ENCODE measurements at places on chromosomes 6 and 20. TPM values are rescaled to one million over a fixed set of nuclear protein-coding genes. Genes with fewer than 3 reads are reported as not detected.

- DNase-seq, result no peak
Measured at GRCh38 chr20:9506280-9506821, 8.0 kb upstream of the LAMP5 start.

DNA sequence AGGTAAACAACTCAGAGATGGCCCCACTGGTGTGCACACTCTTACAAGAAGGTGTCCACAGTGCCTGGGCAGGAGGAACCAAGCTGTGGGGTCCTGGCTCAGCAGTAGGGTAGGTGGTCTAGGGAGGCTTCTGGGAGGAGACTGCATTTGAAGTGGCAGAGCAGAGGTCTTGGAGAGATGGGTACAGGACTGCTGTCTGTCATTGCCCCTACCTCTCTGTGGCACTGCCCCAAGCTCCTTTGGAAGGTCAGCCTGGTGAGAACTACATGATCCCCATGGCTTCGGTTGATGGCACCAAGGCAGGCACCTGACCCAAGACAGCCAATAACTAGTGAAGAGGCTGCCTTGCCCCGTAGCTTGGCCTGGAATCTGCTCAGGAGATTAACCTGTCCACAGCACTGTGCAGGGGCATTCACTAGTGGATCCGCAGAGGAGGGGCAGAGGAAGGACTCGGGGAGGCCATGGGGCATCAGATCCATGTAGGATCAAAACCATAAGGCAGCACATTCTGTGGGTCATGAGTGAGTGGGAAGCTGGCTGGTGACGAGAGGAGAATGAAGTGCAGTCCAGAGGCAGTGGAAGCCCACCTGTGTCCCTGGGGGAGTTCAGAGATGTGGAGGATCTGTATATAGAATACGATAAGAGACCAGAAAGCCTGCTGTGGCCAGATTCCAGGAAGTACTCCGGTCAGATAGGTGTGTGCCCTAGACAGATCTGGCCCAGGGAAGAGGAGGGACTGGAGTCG, 162.0 kb downstream of the GRM4 start:
- no peak for DNase-seq

DNA sequence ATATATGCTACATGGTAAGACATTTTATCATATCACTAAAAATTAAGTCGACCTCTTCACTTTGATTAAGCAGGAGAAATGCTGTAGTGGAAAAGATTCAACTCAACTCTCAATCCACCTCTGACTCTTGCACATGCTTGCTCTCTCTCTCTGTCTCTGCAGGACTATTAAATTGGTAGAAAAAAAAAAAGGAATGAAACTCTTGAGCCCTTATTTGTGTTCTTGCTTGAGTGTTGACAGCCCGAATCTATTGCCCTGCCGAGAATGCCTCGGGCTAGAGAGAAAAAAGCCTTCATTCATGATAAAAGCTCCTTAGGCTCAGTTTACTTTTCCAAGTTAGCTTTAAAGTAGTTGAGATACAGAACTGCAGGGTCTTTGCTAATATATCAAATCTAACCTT, 722.2 kb downstream of the PRKN start:
- DNase-seq, result no peak

- DNase-seq, result no peak
Measured at GRCh38 chr20:1299522-1299921, 29.4 kb downstream of the SDCBP2 start.

GRCh38 chr6:74066168-74066871, 370.3 kb downstream of the CD109 start:
- DNase-seq, result peak; percentile 29

DNA sequence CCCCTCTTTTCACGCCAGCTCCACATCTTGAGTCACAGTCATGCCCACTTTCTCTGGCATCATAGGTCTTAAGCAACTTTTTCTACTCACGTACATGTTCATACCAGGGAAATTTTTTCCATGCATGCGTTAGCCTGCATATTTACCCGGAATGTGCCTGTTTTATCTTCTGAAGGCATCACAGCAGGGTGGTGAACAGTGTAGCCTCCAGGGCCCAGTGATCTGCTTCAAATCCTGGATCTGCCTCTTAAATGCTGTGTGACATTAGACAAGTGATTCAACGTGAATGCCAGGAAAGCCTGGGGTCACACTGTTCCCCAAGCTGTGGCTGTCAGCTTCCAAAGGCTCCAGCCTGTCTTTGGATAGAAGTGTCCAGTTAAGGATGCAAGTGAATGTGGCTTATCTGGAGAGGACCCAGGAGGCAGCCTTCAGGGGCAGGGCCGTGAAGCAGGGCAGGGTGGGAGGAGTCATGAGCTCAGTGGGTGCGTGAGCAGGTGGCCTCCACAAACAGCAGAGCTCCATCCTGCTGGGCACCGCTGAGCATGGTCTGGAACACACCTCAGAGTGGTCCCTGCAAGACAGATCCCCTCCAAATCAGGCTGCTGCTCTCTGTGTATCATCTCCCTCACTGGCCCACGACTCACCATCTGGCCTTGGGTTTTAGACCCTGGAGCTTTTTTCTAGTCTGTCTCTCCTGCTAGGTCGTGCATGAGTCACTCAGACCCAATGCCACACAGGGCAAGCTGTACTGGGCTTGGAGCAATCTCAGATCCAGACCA, 30.4 kb upstream of the CD93 start:
- DNase-seq, result peak; percentile 28

DNA sequence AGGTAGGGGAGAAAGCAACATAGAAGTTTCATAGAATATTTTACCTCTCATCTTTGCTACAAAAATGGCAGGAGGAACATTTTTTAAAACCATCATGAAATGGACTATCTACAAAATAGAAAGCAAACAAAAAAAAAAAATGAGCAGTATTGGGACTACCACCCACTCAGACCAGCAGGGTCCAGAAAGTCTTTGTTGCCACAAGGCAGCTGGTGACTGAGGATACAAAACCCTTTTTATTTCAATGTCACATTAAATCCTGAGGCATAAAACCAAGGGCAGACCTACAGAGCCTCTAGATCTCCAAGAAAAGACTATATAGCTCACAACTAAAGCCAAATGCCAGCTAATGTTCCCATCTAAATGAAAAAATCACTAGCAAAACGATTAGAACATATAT, 282.2 kb downstream of the PTPRK start:
- no peak for DNase-seq

GRCh38 chr6:48084201-48084600, 26.8 kb downstream of the PTCHD4 start:
- no peak for DNase-seq

DNA sequence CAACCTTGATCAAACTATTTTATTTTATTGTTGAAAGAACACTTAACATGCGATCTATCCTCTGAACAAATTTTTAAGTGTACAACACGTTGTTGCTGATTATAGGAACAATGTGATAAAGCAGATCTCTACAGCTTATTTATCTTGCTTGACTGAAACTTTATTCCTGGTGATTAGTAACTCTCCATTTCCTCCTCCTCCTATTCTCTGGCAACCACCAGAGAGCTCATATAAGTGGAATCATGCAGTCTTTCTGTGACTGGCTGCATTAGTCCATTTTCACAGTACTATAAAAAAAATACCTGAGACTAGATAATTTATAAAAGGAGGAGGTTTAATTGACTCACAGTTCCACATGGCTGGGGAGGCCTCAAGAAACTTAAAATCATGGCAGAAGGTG, 218.1 kb downstream of the LRFN2 start:
- DNase-seq, result no peak

DNA sequence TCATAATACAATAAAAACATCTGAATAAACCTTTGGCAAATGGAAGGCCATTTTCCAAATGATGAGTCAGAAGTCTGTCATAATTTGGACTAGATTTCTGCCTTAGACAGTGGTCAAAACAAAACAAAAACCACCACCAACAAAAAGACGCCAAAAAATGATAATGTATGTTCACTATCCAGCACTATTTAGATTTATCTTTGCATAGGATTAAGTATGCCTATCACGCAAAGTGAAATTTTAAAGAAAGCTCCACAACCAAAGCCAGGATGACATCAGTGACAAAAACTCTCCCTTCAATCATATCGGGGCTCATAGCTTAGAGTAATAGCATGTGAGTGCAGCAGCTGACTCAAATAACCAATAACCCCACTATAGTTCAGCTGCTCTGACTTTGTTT, 201.9 kb downstream of the MOXD1 start:
- peak; percentile 79 for DNase-seq

- peak; percentile 62 for DNase-seq
Measured at GRCh38 chr6:80769106-80769505, 662.6 kb downstream of the BCKDHB start.

- no peak for DNase-seq
Measured at GRCh38 chr6:131766631-131767030, 41.2 kb upstream of the ENPP1 start.

DNA sequence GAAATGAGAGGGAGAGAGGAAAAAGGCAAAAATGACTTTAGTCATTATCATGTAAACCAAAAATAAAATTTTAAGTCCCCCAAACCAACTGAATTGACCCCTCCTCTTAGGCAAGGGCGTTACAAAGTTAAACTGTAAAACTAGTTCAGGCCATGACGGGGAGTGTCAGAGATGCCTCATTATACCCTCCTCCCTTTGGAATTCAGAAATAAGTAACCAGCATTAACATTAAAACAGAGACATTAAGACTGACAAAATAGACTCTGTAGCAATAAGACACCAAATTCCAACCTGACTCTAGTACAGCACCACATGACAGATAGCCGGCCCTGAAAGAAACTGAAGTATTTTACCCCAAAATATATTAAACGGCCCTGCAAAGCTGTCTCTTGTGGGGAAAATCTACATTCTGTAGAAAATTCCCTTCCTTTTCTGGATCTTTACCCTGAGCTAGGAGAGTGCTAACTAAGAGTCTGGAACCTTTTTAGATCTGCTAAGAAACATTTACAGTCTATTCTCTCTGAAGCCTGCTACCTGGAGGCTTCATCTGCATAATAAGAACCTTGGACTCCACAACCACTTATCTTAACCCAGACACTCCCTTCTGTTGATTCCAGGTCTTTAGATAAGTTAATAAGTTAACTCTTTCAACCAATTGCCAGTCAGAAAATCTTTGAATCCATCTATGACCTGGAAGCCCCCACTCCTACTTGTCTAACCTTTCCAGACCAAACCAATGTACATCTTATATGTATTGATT, 150.7 kb downstream of the PKHD1 start:
- DNase-seq, result no peak

DNA sequence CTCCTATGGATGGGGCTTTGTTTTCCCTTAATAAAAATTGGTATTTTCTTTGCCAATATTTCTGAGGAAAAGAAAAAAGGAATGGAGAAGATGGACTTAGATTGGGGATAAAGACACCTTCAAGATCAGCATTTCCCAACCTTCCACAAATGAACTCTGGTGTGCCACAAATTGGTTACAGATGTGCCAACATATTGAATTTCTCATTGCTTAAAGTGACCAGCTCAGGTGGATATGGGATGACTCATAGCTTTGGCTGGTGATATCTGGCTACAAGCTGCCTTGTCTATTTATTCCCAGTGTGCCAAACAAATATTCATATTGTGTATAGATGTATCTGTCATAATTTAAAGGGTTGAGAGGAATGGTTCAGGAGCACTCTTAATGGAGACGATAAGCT, 32.5 kb downstream of the THEMIS start:
- DNase-seq, result no peak

DNA sequence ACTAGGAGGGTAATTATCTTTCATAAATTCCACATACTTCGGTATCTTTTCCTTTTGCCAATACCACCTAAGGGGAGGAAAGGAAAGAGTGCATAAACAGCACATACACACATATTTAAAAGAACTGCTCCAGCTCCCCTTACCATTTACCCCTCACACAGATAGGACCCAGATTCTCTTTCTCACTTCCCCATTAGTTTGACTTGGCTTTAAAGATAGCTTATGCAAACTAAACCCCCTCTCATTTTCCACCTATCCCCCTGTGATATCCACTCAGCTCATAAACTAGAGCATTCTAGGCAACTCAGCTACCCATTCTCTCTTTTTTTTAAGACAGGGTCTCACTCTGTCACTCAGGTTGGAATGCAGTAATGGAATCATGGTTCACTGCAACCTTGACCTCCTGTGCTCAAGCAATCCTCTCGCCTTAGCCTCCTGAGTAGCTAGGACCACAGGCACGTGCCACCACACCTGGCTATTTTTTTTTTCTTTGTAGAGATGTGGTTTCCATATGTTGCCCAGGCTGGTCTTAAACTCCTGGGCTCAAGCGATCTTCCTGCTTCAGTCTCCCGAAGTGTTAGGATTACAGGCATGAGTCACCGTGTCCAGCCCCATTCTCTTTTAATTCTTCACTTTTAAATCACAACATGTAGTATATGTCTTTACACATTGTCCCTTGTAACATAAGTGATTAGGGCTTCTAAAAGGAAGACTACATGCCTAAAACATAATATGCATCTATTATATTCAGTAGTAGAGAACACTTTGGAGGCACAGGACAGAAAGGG, 4.0 kb downstream of the FUCA2 start:
- peak; percentile 29 for DNase-seq

GRCh38 chr6:4920914-4921410, 82.9 kb downstream of the RPP40 start:
- peak; percentile 51 for DNase-seq

DNA sequence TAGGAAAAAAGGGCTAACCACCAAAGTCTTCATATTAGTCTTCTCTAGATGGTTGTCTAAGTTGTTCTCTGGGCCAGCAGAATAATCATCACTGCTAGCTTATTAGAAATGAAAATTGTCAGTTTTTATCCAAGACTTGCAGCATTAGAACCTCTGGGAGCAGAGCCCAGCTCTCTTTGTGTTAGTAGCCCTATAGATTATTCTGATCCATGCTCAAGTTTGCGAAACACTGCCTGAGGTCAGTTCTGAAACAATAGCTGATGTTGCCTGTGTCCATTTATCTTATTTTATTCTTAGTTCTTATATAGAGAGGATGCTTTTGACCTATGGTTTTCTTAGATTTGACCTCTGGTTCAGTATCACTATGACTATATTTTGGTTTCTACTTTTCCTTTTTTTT, 66.9 kb downstream of the BCKDHB start:
- DNase-seq, result peak; percentile 15

DNA sequence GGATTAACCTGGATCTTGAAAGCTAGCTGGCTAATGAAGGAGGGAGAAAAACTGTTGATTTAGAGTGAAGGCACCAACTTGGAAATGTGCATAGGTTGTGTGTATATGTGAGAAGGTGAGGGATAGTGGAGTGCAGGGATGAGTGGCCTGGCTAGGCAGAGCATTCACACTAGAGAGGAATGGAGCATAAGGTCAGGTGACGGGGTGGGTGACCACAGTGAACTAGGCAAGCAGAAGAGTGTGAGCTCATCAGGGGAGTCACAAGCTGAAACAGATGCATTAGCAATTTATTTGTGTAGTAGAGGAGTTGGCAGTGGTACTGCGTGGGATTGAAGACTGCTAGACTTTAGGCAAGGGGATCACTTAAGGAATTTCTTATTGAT, 10.5 kb downstream of the ANKRD66 start:
- DNase-seq, result no peak

Gene CTCFL
- total RNA-seq, result not detected

Gene OTOR
- not detected for total RNA-seq

Gene CD109
- 12.8 TPM for total RNA-seq

Gene HTR1E
- not detected for total RNA-seq

Gene PDE7B
- total RNA-seq, result 22.1 TPM

Gene SEC63
- total RNA-seq, result 34.2 TPM

Gene SLC17A1
- not detected for total RNA-seq

Gene C6orf62
- 72.9 TPM for total RNA-seq
